ENCODE measurements at places on chromosomes 3 and 15.

- no peak for DNase-seq
Measured at GRCh38 chr15:35827141-35827540, 281.2 kb upstream of the DPH6 start.

GRCh38 chr3:98846101-98846500 lies 55.4 kb downstream of the DCBLD2 start:
- DNase-seq = no peak

DNA sequence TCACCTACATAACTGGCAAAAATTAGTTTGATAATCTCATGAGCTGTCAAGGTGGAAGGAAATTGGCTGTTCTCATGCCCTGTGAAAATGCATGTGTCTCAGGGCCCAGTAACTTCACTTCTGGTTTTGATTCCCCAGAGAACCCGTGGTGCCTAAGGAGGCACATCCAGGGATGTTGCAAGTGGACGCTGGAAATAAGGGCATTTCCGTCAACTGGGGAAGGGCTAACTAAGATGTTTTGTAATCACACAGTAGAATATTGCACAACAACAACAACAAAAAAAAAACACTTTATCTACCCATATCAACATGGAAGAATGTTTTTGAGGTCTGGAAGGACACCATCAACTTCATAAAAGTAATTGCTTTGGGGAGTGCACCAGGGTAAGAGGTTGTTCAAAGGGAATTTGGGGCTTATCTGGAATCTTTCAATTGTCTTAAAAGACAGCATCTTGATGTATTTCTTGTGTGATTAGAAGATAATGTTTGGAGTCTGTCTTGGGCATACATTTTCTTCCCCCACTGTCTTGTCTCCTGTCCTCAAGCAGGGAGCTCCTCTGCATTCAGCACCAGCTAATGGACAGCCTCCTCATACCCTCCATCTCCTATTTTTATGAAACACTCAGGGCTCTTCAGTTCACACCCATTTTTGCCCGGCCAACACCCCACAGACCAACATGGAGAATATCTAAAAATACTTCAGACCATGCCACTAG lies 37.2 kb upstream of the PRR20G start:
- no peak for DNase-seq

- peak; percentile 5 for DNase-seq
Measured at GRCh38 chr3:26622621-26623418, at the start of gene LRRC3B. Gene LRRC3B (plus strand): TSS chr3:26622772. CDS start chr3:26709673, 86,901 bp downstream.

DNA sequence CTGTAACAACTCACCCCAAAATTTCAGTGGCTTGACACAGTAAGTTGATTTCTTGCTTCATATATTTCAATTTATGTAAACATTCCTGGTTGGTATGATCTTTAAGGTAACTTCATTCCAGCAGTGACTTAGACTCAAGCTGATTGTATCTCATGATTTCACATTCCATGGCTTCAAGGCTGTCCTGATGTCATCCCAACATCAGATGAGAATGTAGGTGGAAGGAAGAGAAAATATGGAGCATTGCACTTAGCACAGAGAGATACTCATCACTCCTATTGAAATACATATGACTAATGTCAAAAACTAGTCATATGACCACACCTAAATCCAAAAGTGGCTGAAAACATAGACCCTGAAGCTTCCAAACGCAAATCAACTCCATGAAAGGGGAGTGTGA lies 793.8 kb downstream of the TBL1XR1 start:
- DNase-seq = no peak

DNA sequence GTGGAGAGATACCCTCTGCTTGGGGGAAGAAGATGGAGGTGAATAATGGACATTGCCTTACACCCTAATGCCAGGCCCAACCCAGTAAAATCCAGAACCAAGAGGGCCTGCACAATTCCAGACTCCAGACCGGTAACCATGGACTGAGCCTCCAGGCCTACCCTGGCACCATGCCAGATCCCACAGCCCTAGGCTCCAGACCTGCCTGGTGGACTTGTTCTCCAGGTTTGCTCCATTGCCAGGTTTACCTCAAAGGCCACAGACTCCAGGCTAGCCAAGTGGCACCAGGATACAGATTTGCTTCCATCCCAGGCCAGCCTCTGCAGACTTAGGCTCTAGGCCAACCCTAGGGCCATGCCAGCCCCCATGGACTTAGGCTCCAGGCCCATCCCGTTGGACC lies 14.0 kb downstream of the PLCH1 start:
- no peak for DNase-seq

DNA sequence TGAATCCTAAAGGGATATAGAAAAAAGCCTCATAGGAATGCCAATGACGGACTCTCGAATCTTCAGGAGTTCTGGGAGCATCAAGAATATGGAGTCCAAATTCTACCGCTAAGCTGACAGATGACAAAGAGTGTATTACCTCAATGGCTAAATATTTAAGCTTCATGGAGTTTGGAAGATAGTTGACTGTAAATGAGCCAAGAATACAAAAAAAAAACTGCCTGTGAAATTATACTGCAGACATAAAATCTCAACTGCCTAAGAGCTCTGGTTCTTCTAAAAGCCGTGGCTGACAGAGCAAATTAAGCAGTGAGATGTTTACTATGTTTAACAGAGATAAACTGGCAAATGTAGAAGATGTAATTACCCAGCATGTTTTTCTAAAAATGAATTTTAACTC lies 140.0 kb downstream of the GADL1 start:
- no peak for DNase-seq

DNA sequence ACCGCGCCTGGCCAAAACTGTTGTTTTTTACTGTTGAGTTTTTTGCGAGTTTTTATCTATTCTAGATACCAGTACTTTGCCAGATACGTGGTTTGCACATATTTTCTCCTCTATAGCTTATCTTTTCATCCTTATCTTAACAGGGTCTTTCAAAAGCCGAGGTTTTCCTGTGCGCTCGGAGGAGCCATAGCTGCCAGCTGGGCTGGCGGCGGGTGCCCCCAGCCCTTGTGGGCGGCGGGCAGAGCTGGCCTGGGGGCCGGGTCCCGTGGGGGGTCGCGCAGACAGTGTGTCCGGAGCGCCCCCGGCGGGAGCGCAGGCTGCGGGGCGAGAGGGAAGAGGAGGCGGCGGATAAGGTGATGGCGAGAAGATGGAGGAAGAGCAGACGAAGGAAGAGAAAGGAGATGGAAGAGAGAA lies 11.1 kb upstream of the EIF4A2 start:
- DNase-seq = no peak

DNA sequence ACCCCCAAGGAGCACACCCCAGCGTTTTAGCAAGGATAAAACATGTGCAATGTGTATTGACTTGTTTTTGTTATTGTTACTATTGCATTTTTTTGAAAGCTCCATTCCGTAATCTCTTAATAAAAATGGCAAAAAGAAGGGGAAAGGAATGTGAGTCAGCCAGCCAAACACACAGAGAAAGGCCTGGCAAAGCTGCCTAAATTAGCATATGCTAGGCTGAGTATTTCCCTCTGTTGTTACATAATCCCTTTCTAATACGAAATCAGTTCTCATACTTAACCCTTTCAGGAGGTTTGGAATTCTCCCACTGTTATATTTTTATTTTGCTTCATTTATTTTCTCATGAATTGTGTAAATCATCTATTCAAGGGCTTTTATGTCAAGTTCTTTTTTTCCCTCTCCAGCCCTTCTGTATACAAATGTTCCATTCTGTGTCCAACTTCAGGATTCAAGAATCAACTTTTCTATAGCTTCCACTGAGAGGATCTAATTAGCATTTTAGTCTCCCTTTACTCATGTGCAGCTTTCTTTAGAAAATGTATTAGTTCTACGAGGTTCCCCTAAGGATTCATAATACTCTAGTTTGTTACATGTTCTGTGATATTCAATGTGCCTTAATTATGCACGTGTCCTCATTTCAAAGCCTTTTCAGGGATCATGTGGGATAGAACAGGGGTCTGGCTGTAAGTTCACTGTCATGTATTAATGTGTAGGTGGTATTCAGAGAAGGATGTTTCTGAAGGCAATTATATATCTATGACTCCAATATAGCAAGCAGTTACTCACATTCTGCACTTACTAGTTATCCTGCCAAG lies 9.2 kb downstream of the CADM2 start:
- no peak for DNase-seq

GRCh38 chr15:95279277-95280019 lies 1048.1 kb downstream of the MCTP2 start:
- DNase-seq = no peak

- DNase-seq = no peak
Measured at GRCh38 chr3:63333815-63334214, 55.7 kb downstream of the SYNPR start.

- DNase-seq = peak; percentile 86
Measured at GRCh38 chr3:158790901-158791589, 10.8 kb upstream of the MFSD1 start.

DNA sequence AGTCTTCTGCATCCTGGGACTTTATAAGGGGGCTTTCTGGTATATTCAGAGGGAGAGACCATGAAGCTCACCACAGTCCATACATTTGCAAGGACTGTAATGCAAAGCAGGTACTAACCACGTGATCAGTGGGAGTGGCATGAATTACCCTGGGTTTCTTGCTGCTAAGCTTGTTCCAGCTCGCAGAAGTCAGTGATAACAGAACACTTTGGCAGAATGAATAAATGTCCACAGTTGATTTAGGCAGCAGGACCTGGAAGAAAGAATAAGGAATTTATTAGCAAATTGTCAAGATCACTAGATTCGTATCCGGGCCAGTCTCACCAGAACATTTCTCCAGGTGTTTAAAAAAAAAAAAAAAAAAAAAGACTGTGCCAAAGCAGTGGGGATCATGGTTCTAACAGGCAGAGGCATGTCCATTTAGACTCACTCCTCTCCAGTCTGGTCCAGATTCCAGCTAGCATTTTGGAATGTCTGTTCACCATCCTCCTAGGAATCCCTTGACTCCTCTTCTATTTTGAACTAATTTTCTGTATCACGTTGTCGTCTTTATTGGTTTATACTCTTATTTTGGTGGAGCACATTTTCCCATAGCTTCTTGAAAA lies 24.5 kb downstream of the HHLA2 start:
- no peak for DNase-seq

- DNase-seq = no peak
Measured at GRCh38 chr15:26504009-26504408, 268.9 kb downstream of the GABRB3 start.

DNA sequence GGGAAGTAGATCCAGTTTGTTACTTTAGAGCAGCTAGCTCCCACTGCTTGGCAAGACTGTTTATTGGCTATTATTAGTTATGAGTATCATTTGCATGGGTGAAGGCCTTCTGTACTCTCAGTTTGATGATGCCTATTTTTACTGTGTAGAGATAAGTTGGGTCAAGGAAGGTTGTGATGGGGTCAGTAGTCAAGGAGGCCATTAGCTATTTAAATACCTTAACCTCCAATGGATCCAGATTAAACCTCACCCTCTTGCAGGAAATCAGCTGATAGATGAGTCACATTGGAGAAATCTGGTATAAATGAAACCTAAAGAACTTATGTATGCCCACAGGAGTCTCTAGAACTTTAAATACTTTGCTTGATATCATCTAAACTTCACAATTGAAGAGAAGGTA lies 45.0 kb downstream of the THBS1 start:
- DNase-seq = no peak

DNA sequence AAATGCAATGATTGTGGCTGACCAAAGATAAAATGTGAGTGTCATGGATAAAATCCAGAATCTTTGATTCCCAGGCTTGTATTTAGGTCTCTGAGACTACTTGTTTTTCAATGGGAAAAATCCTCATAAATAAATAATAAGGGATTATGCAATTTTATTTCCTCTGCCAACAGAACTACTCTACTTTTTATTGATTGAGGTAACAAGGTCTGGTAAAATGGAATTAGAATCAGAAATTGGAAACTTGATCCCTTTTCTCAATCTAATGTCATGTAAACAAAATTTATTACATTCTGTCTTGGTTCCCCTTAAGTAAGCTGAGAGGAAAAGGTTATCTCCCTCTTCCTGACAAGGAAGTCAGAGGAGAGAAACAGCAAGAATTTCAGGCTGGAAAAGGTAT lies 48.3 kb upstream of the CCDC50 start:
- DNase-seq = no peak

GRCh38 chr15:100114100-100114499 lies 227.7 kb downstream of the ADAMTS17 start:
- DNase-seq = no peak

DNA sequence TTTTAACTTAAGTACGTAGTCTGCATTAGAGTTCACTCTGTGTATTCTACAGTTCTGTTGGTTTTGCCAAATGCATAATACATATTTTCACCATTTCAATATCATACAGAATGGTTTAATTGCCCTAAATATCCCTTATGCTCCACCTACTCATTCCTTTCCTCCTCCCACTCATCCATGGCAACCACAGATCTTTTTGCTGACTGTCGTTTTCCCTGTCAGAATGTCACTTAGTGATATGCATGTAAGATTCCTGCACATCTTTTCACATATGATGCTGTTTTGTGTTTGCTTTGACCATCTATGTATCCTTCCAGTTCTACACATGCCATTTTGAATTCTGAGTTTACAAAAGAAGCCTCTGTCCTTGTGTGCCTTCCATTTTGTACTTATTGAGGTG lies 36.7 kb downstream of the EPHA3 start:
- DNase-seq = no peak

GRCh38 chr3:162295323-162295983 lies 798.8 kb downstream of the OTOL1 start:
- DNase-seq = no peak

DNA sequence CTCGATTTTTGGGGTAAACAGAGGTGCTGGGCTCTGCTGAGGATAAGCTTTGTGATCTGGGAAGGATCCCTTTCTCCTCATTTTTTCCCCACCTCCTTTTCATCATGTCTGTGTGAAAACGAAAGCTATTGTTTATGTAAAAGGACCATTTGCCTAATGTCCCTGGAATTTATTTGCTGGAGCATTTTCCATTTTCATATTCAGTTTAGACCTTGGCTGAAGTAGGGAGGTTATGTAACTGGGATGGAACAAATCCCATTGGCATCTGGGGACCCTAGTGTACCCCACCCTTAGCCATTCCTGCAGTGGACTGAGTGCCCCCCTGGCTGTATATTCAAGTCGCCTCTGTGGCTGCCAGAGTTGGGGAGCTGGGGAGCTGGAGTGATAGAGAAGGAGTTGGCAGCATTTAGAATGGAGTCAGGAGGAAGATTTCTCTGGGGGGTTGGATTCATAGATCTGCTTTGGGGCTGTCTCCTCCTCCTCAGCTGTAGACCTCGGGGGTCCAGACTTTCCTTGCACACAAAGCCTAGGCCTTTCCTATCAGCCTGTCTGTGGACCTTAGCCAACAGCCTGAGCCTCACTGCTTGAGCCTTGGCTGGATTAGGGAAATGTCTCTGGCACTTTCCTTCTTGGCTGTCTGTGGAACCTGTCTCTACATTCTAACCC lies 270.4 kb upstream of the CTDSPL start:
- no peak for DNase-seq

All from NCI-H2081 (cell line).